Karpas-422 (cell line): ENCODE measurements at places on chromosomes 12 and 14. TPM values are rescaled to one million over a fixed set of nuclear protein-coding genes. Genes with fewer than 3 reads are reported as not detected.

GRCh38 chr14:79177106-79177505 lies 1006.9 kb downstream of the NRXN3 start:
- no peak overlapping the region for H3K4me3 ChIP-seq
- H3K36me3 ChIP-seq, result no peaks in the 10 kb centered on the region
- no peak for DNase-seq
- H3K4me1 ChIP-seq, result no peaks in the 10 kb centered on the region

GRCh38 chr14:101232340-101233020 lies 328.8 kb upstream of the DIO3 start:
- H3K36me3 ChIP-seq, result no peaks in the 10 kb centered on the region
- H3K27ac ChIP-seq, result no peak overlapping the region
- no peak for DNase-seq
- no peaks in the 10 kb centered on the region for H3K4me1 ChIP-seq

DNA sequence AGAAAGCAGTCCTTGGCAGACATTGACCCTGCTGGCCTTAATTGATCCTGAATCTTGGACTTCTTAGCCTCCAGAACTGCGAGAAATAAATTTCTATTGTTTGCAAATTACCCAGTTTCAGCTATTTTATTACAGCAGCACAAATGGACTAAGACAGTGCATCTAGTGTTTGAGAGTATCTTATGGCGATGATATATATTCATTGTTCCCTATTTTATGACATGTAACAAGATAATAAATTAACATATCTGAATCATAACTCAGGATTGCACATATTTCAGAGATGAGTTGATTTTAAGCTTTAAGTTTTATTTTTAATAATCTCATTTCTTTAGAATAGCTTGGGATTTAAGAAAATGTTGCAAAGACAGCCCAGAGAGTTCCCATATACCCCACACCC lies 167.4 kb upstream of the FOXG1 start:
- H3K36me3 ChIP-seq, result no peaks in the 10 kb centered on the region
- H3K27me3 ChIP-seq, result no peaks in the 10 kb centered on the region
- H3K27ac ChIP-seq, result no peak overlapping the region
- H3K4me1 ChIP-seq, result no peaks in the 10 kb centered on the region
- no peak overlapping the region for H3K4me3 ChIP-seq
- no peak for DNase-seq

DNA sequence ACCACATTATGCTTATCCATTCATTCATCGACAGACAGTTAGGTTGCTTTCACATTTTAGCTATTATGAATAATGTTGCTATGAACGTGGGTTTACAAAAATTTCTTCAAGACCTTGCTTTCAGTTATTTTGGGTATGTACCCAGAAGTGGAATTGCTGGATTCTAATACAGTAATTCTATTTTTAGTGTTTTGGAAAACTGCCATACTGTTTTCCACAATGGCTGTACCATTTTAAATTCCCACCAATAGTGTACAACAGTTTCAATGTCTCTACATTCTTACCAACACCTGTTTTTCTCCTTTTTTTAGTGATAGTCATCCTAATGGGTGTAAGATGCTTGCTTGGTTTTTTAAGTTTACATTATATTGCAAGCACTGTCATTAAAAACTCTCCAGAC lies 147.5 kb downstream of the ZFP36L1 start:
- DNase-seq, result no peak
- no peaks in the 10 kb centered on the region for H3K4me1 ChIP-seq
- H3K4me3 ChIP-seq, result no peak overlapping the region
- H3K27ac ChIP-seq, result no peak overlapping the region
- no peaks in the 10 kb centered on the region for H3K36me3 ChIP-seq
- H3K27me3 ChIP-seq, result no peaks in the 10 kb centered on the region

GRCh38 chr14:99675382-99675835 lies 8.7 kb upstream of the CYP46A1 start:
- no peak overlapping the region for H3K4me3 ChIP-seq
- no peaks in the 10 kb centered on the region for H3K36me3 ChIP-seq
- H3K27me3 ChIP-seq, result no peaks in the 10 kb centered on the region
- no peaks in the 10 kb centered on the region for H3K4me1 ChIP-seq

DNA sequence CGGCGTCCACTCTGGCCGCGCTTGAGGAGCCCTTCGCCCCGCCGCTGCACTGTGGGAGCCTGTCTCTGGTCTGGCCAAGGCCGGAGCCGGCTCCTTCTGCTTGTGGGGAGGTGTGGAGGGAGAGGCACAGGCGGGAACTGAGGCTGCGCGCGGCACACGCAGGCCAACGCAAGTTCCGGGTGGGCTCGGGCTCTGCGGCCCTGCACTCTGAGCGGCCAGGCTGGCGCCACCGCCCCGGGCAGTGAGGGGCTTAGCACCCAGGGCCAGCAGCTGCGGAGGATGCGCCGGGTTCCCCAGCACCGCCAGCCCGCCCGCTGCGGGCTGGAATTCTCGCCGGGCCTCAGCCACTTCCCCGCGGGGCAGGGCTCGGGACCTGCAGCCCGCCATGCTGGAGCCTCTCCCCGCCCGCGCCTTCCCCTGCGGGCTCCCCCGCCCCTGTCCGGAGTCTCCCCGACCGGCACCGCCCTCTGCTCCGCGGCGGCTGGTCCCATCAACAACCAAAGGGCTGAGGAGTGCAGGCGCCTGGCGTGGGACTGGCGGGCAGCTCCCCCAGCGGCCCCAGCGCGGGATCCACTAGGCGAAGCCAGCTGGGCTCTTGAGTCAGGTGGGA lies 921.2 kb upstream of the FOXG1 start:
- no peaks in the 10 kb centered on the region for H3K27me3 ChIP-seq
- no peak overlapping the region for H3K27ac ChIP-seq
- no peak for DNase-seq
- H3K36me3 ChIP-seq, result no peaks in the 10 kb centered on the region
- H3K4me3 ChIP-seq, result no peak overlapping the region
- no peaks in the 10 kb centered on the region for H3K4me1 ChIP-seq

DNA sequence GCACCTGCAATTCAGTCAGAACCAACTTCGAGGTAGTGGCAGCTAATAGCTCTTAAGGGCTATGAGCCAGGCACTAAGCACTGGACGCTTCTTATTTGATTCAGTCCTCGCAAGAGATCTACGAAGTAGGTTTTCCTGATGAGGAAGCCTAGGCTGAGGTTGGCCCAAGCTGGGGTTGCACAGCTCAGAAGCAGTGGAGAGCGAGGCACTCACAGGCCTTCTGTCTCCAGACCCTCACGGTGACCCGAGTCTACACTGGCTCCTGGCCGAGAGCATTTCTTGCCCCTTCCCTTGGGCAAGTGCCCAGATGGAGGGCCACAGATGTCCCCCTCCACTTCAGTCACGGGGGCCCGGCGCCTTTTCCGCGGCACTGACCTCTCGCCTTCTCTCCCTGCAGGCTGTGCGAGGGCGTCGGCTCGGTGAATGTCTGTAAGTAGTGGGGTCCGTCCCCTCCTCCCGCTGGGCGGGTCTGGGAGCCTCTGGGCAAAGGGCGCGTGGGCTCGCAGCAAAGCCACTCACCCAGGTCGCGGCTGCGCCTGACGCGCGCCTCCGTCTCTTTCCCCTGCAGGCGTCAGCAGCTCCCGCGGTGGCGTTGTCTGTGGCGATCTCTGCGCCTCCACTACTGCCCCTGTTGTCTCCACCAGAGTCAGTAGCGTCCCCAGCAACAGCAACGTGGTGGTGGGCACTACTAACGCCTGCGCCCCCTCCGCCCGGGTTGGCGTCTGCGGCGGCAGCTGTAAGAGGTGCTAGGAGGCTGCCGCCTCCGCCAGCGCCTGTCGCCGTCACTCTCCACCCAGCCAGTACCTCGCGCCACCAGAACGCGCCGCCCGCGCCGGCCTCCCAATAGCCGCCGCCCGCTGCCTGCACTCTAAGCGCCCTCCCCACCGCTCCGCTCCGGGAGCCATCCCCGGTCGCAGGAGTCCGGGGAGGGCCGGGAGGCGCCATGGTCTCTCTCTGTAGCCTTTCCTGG lies 13.1 kb downstream of the KRT83 start:
- H3K4me3 ChIP-seq, result no peak overlapping the region
- H3K27ac ChIP-seq, result no peak overlapping the region
- peaks cover 2% of the 10 kb centered on the region; the same call in 1 of the 2 replicates for H3K27me3 ChIP-seq
- no peaks in the 10 kb centered on the region for H3K4me1 ChIP-seq
- no peak for DNase-seq

DNA sequence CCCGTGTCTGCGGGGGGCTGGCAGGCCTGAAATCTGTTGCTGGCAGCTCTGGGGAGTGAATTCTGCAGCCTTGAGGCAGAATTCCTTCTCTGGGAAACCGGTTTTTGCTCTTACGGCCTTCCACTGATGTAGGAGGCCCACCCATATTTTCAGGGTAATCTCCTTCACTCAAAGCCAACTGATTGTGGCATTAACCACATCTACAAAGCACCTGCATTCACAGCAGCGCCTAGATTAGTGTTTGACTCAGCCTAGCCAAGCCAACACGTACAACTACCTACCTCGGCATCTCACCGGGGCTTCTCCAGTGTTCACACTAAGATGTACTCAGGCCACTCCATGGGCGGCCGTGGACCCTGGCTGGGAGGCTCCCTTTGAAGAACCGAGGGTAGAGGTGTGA lies 15.8 kb downstream of the C12orf43 start:
- H3K27me3 ChIP-seq, result no peaks in the 10 kb centered on the region
- H3K27ac ChIP-seq, result no peak overlapping the region
- DNase-seq, result no peak
- H3K4me3 ChIP-seq, result no peak overlapping the region
- no peaks in the 10 kb centered on the region for H3K4me1 ChIP-seq

- no peak for DNase-seq
- no peak overlapping the region for H3K27ac ChIP-seq
- H3K27me3 ChIP-seq, result no peaks in the 10 kb centered on the region
- no peak overlapping the region for H3K4me3 ChIP-seq
- no peaks in the 10 kb centered on the region for H3K36me3 ChIP-seq
These were observed 6.2 kb downstream of the GPR19 start for GRCh38 chr12:12689647-12690300.

DNA sequence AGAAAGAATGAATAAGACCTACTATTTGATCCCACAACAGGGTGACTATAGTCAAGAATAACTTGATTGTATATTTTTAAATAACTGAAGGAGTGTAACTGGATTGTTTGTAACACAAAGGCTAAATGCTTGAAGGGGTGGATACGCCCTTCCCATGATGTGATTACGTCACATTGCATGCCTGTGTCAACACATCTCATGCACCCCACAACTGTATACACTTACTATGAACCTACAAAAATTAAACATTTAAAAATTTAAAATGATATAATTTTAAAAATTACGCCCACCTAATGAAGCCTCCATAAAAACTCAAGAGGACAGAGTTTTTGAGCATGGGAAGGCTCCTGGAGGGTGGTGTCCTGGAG lies 94.5 kb downstream of the SCARB1 start:
- H3K4me1 ChIP-seq, result peaks cover 38% of the 10 kb centered on the region
- H3K4me3 ChIP-seq, result no peak overlapping the region
- no peaks in the 10 kb centered on the region; the same call in 1 of the 2 replicates for H3K36me3 ChIP-seq
- no peak overlapping the region for H3K27ac ChIP-seq

- no peak overlapping the region for H3K27ac ChIP-seq
- H3K27me3 ChIP-seq, result 0 out of 2 replicates have a peak, but pooled peaks cover 2% of the 10 kb centered on the region
- no peak for DNase-seq
These were observed 32.2 kb upstream of the SERPINA6 start for GRCh38 chr14:94355191-94355794.

- H3K36me3 ChIP-seq, result peaks cover 38% of the 10 kb centered on the region
- H3K4me3 ChIP-seq, result no peak overlapping the region
- peaks cover 3% of the 10 kb centered on the region for H3K4me1 ChIP-seq
- H3K27me3 ChIP-seq, result no peaks in the 10 kb centered on the region
These were observed 34.3 kb upstream of the DICER1 start for GRCh38 chr14:95191445-95192199.

- no peaks in the 10 kb centered on the region for H3K4me1 ChIP-seq
- no peak overlapping the region for H3K27ac ChIP-seq
- H3K27me3 ChIP-seq, result no peaks in the 10 kb centered on the region
- H3K36me3 ChIP-seq, result no peaks in the 10 kb centered on the region
- DNase-seq, result no peak
These were observed 30.8 kb upstream of the BCL2L14 start for GRCh38 chr12:12039897-12040296.

DNA sequence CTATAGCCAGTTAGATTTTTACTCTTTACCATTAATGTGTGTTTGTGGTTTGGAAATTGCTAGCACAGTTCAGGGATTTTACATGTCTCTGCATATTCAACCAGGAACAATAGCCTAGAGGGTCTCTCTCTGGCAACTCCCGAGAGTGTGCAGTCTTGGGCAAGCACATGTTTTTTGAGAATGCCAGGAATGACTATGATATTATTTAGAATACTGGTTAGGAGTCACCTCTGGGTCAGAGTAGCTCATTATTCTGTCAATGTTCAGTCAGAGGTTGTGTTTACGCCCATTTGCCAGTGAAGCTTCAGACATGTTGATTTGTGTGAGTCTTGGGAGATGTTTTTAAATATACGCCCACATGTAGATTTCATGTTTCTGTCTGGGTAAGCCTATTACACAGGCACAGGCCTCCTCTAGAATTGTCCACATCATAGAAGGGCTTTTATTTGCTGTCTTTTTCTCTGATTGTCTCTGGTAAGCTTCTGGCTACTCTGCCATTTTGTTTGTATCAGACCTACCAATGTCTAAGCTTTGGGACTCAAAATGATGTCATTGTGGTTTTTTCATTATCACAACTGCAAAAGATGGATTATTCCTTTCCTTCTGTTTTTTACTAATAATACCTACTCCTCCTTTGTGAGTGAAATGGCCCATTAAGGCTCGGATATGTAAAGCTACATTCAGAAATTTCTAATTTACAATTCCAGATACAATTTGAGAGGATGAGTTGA lies 203.1 kb upstream of the PPFIA2 start:
- no peak overlapping the region for H3K27ac ChIP-seq
- no peaks in the 10 kb centered on the region for H3K27me3 ChIP-seq
- H3K36me3 ChIP-seq, result no peaks in the 10 kb centered on the region
- no peak overlapping the region for H3K4me3 ChIP-seq

- H3K4me1 ChIP-seq, result no peaks in the 10 kb centered on the region
- H3K27me3 ChIP-seq, result no peaks in the 10 kb centered on the region
- no peak for DNase-seq
These were observed 1104.3 kb downstream of the BCL11B start for GRCh38 chr14:98167705-98168104.

GRCh38 chr12:122184517-122184916 lies 1.6 kb downstream of the LRRC43 start:
- H3K4me1 ChIP-seq, result no peaks in the 10 kb centered on the region
- no peak overlapping the region for H3K27ac ChIP-seq
- H3K27me3 ChIP-seq, result no peaks in the 10 kb centered on the region
- H3K4me3 ChIP-seq, result no peak overlapping the region
- DNase-seq, result no peak

- no peak for DNase-seq
- no peaks in the 10 kb centered on the region for H3K36me3 ChIP-seq
- H3K4me3 ChIP-seq, result no peak overlapping the region
- no peaks in the 10 kb centered on the region for H3K4me1 ChIP-seq
- no peak overlapping the region for H3K27ac ChIP-seq
- no peaks in the 10 kb centered on the region for H3K27me3 ChIP-seq
These were observed 193.7 kb upstream of the RTL1 start for GRCh38 chr14:101097109-101097793.

GRCh38 chr12:71124835-71125460 lies 32.9 kb downstream of the TSPAN8 start:
- H3K27ac ChIP-seq, result no peak overlapping the region
- H3K36me3 ChIP-seq, result no peaks in the 10 kb centered on the region
- H3K27me3 ChIP-seq, result no peaks in the 10 kb centered on the region
- DNase-seq, result no peak
- no peak overlapping the region for H3K4me3 ChIP-seq
- no peaks in the 10 kb centered on the region for H3K4me1 ChIP-seq

Gene OR4E2
- total RNA-seq, result not detected in 2 replicates

Gene LHX5
- total RNA-seq, result not detected in 2 replicates

Gene HCAR2
- total RNA-seq, result not detected in 2 replicates

Gene FAM234B
- 3.9 and 5.6 TPM in 2 replicates for total RNA-seq

Gene ELK3
- total RNA-seq, result 1.2 and 1.8 TPM in 2 replicates

Gene INHBC
- total RNA-seq, result 0.11 TPM in 1 of 2 replicates, not detected in the other

Gene ZC2HC1C
- total RNA-seq, result 1.1 and 2.9 TPM in 2 replicates

Gene CPNE8
- total RNA-seq, result not detected in 2 replicates

Gene FAM186B
- 1.1 TPM in 1 of 2 replicates, not detected in the other for total RNA-seq

Gene TAS2R43
- 0.90 and 7.6 TPM in 2 replicates for total RNA-seq

Gene IFNG
- total RNA-seq, result not detected in 2 replicates

Gene TAPBPL
- 6.1 and 11.2 TPM in 2 replicates for total RNA-seq
